ENCODE measurements at places on chromosomes 7 and 10. TPM values are rescaled to one million over a fixed set of nuclear protein-coding genes. Genes with fewer than 3 reads are reported as not detected.

- no peak for DNase-seq
These were observed 1.4 kb upstream of the RTKN2 start for GRCh38 chr10:62270020-62270419.

Gene PNLIPRP2
- not detected for total RNA-seq

DNA sequence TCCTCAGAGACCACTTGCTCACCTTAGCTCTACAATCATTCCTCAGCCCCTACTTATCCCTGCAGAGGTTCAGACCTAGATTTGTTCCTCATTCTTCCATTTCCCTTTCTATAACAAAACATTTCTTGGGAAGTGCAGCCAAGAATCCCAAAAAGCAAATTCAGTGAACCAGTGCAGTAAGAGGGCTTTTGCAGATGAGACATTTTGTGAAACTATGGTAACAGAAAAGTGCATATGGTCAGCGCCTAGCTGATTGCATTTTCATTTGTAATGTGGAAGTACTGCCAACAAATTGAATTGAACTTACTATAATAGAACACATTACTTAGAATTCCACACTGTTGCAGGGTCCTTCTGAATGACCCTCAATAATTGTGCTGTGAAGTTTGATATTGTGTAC is 18.6 kb downstream of the AGMO start:
- DNase-seq = no peak

- DNase-seq = no peak
These were observed 404.3 kb upstream of the KLF6 start for GRCh38 chr10:4189281-4189680.

DNA sequence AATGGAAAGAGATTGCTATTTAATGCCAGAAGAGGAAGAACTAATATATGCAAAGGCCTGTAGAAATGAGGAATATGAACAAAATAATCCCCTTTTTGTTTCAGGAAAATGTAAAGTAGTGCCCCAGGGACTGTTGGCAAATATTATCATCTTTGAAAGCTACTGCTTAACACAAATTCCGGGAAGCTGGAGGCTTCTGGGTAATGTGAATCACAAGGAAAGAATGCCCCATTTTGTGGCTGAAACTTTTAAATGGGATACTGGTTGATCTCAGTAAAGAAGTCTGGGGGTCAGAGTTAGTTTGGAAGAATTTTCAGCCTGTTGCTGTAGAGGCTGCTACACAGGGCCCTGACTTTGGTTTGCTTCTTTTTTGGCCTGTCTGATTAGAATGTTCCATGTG is 141.0 kb downstream of the PTEN start:
- no peak for DNase-seq

- DNase-seq = no peak
These were observed 9.1 kb upstream of the PAX2 start for GRCh38 chr10:100736144-100736808.

GRCh38 chr10:124211921-124212320 is 118.5 kb upstream of the CHST15 start:
- no peak for DNase-seq

Gene EVX1
- total RNA-seq = not detected

Gene TMEM270
- not detected for total RNA-seq

GRCh38 chr7:149870701-149871483 is 2.9 kb upstream of the ATP6V0E2 start:
- no peak for DNase-seq

GRCh38 chr7:118006979-118007378 is 133.7 kb upstream of the CTTNBP2 start:
- no peak for DNase-seq

- no peak for DNase-seq
These were observed 239.1 kb upstream of the KAT6B start for GRCh38 chr10:74587109-74587854.

DNA sequence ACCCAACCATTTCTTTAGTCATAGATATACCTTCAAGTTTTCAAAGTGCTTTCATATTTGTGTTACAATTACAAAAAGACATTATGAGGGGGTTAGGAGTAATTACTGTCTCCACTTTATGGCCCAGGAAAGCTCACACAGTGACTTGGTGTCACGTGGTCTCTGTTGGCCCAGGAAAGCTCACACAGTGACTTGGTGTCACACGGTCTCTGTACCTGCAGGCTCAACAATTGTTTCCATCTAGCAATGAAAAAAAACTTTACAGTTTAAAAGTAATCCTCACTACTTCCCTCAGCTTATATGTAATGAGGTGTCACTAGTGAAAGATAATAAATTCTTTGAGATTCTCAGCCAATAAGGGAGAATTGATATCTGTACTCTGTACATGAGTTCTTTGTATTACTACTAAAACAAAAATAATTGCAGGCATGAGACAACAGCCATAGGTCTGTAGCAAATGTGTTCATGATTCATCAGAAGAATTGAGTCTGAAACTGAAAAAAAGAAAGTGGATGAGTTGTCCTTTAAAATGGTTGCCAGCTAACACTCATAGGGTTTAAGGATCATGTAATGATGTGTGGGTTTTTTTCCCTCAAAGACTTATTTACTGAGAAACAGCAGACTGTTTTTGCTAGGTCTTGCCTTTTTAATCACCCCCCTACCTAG is 10.9 kb downstream of the OGDH start:
- no peak for DNase-seq

Gene SYT15B
- 2.9 TPM for total RNA-seq

- DNase-seq = no peak
These were observed 168.4 kb upstream of the IMMP2L start for GRCh38 chr7:111730476-111731300.

DNA sequence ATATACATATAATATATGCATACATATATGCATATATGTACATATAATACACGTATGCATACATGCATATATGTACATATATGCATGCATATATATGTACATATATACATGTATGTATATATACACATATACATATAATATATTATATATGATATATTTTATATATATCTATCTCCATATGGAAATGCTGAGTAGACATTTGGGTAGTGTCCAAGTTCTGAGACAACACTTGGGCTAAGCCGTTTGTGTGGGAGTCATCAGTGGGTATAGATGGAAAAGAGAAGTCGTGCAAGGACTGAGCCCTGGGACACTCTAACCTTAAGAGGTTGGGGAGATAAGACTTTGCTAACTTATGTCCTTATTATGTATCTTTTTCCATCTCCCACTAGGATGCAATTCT is 165.2 kb upstream of the PODXL start:
- no peak for DNase-seq

- DNase-seq = no peak
These were observed 236.3 kb downstream of the SDK1 start for GRCh38 chr7:3537210-3537875.

All from posterior vena cava (tissue), 2 donors.